CD4-positive, alpha-beta T cell (primary cell): ENCODE measurements at places on chromosomes 7 and 10. TPM values are rescaled to one million over a fixed set of nuclear protein-coding genes. Genes with fewer than 3 reads are reported as not detected.

The LRMDA gene
- not detected for total RNA-seq

The SFRP4 gene
- total RNA-seq, result not detected

The PTN gene
- total RNA-seq, result not detected

The RTKN2 gene
- total RNA-seq, result 3.7 TPM

The ACTL6B gene
- not detected for total RNA-seq

GRCh38 chr7:140440593-140440992 is 36.7 kb downstream of the RAB19 start:
- no peak for DNase-seq
- H3K27me3 ChIP-seq, result peaks cover 7% of the 10 kb centered on the region
- H3K4me3 ChIP-seq, result no peak overlapping the region
- H3K27ac ChIP-seq, result no peak overlapping the region
- no peaks in the 10 kb centered on the region for H3K36me3 ChIP-seq

GRCh38 chr10:132805599-132805998 is 19.7 kb upstream of the NKX6-2 start:
- H3K36me3 ChIP-seq, result no peaks in the 10 kb centered on the region
- no peaks in the 10 kb centered on the region for H3K4me1 ChIP-seq
- no peak overlapping the region for H3K4me3 ChIP-seq
- DNase-seq, result no peak
- H3K27me3 ChIP-seq, result no peaks in the 10 kb centered on the region

DNA sequence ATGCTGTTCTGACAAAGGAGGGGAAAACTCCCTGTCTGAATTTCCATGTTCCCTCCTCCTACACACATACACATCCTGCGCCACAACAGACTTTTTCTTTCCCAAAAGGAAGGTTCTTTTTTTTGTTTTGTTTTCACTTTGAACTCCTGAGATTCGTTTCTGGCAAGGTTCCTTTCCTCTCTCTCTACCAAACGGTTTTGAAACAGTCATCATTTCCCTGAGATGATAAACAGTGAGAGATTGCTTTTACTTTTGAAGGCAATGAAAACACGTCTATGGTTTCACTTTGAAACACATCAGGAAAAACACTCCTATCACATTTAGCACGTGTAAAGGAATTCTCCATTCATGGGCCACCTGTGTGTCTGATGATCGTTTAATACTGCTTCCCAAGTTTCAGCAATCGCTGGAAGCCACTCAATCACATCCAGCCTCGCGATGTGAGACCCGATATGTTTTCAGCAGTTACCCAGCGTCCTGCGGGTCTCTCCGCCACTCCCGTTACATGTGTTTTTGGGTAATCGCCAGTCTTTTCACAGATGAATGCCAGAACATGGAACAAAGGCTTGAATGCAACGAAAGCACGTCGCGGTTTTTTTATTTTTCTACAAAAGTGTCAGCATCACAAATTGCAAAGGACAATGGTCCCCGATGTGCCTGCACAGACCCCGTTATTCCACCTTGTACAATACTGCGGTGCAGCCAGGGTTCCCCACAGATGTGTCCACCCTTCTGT is 62.8 kb upstream of the CUX1 start:
- H3K36me3 ChIP-seq, result no peaks in the 10 kb centered on the region
- no peak overlapping the region for H3K27ac ChIP-seq
- H3K4me1 ChIP-seq, result peaks cover 7% of the 10 kb centered on the region
- no peak for DNase-seq

- no peak for DNase-seq
- no peaks in the 10 kb centered on the region for H3K36me3 ChIP-seq
- peaks cover 6% of the 10 kb centered on the region for H3K4me1 ChIP-seq
- no peak within 1 kb of the TSS for H3K27ac ChIP-seq
- no peak within 1 kb of the TSS for H3K4me3 ChIP-seq
- peaks cover 50% of the 10 kb centered on the region for H3K27me3 ChIP-seq
These were observed at the start of gene EGFR for GRCh38 chr7:55018361-55019190. Gene EGFR (plus strand): TSS chr7:55019017. CDS start chr7:55019278, 261 bp downstream.

- no peaks in the 10 kb centered on the region for H3K36me3 ChIP-seq
- no peak overlapping the region for H3K4me3 ChIP-seq
- H3K27me3 ChIP-seq, result no peaks in the 10 kb centered on the region
- DNase-seq, result no peak
- no peak overlapping the region for H3K27ac ChIP-seq
These were observed 418.7 kb downstream of the GATA3 start for GRCh38 chr10:8473205-8473604.

- H3K36me3 ChIP-seq, result no peaks in the 10 kb centered on the region
- no peak overlapping the region for H3K27ac ChIP-seq
- no peak overlapping the region for H3K4me3 ChIP-seq
- DNase-seq, result no peak
These were observed 41.4 kb downstream of the LAMB4 start for GRCh38 chr7:108088729-108089128.

GRCh38 chr10:95848841-95849240 is 58.9 kb upstream of the CC2D2B start:
- no peaks in the 10 kb centered on the region for H3K27me3 ChIP-seq
- no peaks in the 10 kb centered on the region for H3K36me3 ChIP-seq
- no peak overlapping the region for H3K4me3 ChIP-seq
- no peak overlapping the region for H3K27ac ChIP-seq

- DNase-seq, result no peak
- no peak overlapping the region for H3K27ac ChIP-seq
- H3K4me1 ChIP-seq, result peaks cover 40% of the 10 kb centered on the region
- no peak overlapping the region for H3K4me3 ChIP-seq
- no peaks in the 10 kb centered on the region for H3K27me3 ChIP-seq
These were observed 102.4 kb upstream of the IKZF1 start for GRCh38 chr7:50202052-50202555.
